ENCODE measurements at places on chromosomes 3 and 15.

DNA sequence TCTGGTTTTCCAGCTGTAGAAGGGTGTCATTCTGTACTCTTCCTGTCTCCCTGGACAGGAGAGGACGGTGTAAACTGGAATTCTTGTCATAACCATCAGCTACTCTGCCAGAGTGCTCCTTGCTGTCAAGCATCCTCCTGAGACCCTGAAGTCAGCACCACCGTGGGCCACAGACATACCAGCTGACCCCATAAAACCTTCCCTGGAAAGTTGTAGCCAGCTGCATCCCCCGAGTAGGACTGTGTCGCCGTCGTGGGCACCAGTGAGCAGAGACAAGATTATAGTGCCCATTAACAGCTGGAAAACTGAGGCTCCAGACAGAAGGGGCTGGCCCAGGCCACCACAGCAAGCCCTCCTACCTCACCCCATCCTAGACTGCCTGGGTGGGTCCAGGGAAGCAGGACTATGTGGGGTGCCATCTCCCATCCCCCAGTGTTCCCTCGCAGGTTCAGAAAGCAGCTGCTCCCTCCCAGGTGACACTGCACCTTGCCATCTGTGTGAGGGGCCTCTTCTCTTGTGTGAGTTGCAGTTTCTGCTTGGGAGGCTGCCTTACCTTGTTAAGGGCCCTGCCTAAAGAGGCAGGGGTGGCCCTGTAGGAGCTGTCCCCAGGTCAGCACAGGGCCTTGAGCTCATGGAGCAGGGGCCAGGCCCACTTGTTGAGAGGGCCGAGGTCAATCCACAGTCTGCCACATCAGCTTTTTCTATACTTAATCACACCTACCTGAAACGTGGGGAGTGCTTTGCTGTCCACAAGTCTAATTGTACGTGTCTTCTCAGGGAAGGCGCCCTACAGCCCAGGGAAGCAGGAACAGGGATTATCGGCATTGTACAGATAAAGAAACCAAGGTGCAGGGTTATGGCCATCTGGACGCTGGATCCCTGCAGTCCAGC is 191.9 kb upstream of the LINGO1 start:
- no peak for DNase-seq

DNA sequence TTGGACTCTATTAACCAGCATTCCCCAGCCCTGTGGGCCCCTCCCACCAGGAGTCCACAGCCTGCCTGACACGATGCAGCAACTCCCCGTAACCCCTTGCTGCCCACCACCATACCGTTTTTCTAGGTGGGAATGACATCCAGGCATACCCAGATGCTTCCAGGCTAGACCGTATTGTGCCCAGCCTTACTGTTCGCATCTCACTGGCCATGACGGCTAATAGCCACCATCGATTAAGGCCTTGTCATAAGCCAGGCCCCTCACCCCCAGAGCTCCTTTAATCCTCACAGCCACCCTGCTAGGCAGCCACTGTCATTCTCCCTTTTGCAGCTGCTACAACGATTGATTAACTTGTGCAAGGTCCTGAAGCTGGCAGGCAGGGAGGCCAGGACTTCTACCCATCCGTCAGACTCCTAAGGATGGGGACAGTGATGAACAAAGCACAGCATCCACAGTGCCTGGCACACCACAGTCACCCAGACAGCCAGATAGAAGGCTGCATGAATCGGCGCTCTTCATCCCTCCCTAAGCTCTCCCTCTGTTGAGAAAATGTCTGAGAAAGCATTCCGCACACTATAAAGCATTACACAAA is 60.0 kb upstream of the FLNB start:
- no peak for DNase-seq

GRCh38 chr15:95075792-95076677 is 844.7 kb downstream of the MCTP2 start:
- DNase-seq = no peak

DNA sequence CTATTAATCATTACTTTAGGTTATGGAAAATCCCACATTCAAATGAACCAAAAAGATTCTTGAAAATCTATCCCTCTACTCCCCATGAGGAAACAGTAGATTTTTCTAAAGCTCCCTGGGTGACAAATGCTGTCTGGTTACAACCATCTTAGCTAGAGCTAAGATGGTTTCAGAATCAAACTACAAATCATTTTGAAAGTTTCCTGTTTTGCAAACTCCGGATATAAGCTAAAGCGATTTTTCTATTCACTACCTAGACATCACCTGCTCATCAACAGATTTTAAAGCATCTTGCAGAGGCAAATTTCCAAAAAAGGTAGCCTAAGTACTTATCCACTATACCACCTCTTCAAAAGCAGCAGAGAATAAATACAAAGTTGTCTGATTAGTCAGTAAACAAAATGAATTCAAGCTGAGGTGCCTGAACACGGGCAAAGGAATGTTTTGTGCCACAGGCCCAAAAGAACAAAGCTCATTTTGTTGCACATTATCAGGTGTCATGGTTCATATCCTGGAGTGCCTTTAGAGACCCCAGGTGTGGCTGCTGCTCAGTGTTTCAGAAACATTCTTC is 204.9 kb downstream of the TNIK start:
- DNase-seq = no peak

GRCh38 chr15:99435113-99435695 is 130.6 kb upstream of the MEF2A start:
- DNase-seq = peak; percentile 93

GRCh38 chr15:42088801-42089640 is 5.3 kb downstream of the PLA2G4D start:
- DNase-seq = no peak

- no peak for DNase-seq
These were observed 69.0 kb downstream of the COL6A5 start for GRCh38 chr3:130414457-130414856.

All from NCI-H1105 (cell line).